Activated CD8-positive, alpha-beta T cell treated with anti-CD3 and anti-CD28 coated beads for 36 hours (primary cell): ENCODE measurements at places on chromosomes 2 and 18. TPM values are rescaled to one million over a fixed set of nuclear protein-coding genes. Genes with fewer than 3 reads are reported as not detected.

GRCh38 chr2:3349211-3349693 lies 28.4 kb downstream of the EIPR1 start:
- DNase-seq = no peak
- H3K27me3 ChIP-seq = no peaks in the 10 kb centered on the region
- H3K4me3 ChIP-seq = no peak overlapping the region
- H3K36me3 ChIP-seq = peaks cover 62% of the 10 kb centered on the region
- H3K4me1 ChIP-seq = no peaks in the 10 kb centered on the region

DSG1 gene
- total RNA-seq = not detected

- no peaks in the 10 kb centered on the region for H3K27me3 ChIP-seq
- H3K4me1 ChIP-seq = no peaks in the 10 kb centered on the region
- no peak overlapping the region for H3K27ac ChIP-seq
- DNase-seq = no peak
- no peak overlapping the region for H3K4me3 ChIP-seq
- H3K36me3 ChIP-seq = no peaks in the 10 kb centered on the region
Measured at GRCh38 chr18:35444636-35445035, 53.1 kb downstream of the INO80C start.

DNA sequence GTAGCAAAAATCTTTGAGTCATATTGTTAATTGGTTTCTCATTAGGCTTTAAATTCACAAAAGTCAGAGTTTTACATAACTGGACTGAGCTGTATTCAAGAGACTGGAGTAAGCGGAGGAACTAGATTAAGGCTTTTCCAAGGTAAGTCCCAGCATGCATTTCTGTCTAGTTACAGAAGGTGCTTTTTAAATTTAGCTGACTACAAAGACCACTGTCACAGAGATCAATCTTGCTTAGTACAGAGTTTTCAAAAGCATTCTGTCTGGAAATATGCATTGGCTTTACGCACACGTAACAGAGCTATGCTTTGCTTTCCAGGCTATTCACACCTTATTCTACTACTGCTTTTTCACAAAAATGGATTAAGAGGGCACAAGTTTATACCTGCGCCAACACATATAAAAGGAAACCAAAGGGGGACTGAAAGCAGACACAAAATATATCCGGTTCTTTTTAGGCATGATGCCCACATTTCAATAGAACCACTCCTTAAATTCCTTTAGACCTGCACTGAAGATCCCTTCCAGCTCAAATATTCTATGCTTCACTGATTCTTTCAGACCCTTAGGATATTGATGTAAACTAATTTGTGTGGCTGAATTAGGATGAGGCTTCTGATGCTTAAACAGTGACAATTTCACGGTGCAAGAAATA lies 560.7 kb upstream of the CRIM1 start:
- peaks cover 2% of the 10 kb centered on the region for H3K27me3 ChIP-seq
- no peaks in the 10 kb centered on the region for H3K4me1 ChIP-seq
- no peak overlapping the region for H3K27ac ChIP-seq
- DNase-seq = no peak
- no peak overlapping the region for H3K4me3 ChIP-seq

GRCh38 chr18:76428396-76429261 lies 66.4 kb downstream of the ZNF516 start:
- peaks cover 14% of the 10 kb centered on the region for H3K4me1 ChIP-seq
- no peak for DNase-seq
- H3K27me3 ChIP-seq = no peaks in the 10 kb centered on the region
- H3K4me3 ChIP-seq = no peak overlapping the region
- H3K36me3 ChIP-seq = no peaks in the 10 kb centered on the region

NYAP2 gene
- not detected for total RNA-seq

DNA sequence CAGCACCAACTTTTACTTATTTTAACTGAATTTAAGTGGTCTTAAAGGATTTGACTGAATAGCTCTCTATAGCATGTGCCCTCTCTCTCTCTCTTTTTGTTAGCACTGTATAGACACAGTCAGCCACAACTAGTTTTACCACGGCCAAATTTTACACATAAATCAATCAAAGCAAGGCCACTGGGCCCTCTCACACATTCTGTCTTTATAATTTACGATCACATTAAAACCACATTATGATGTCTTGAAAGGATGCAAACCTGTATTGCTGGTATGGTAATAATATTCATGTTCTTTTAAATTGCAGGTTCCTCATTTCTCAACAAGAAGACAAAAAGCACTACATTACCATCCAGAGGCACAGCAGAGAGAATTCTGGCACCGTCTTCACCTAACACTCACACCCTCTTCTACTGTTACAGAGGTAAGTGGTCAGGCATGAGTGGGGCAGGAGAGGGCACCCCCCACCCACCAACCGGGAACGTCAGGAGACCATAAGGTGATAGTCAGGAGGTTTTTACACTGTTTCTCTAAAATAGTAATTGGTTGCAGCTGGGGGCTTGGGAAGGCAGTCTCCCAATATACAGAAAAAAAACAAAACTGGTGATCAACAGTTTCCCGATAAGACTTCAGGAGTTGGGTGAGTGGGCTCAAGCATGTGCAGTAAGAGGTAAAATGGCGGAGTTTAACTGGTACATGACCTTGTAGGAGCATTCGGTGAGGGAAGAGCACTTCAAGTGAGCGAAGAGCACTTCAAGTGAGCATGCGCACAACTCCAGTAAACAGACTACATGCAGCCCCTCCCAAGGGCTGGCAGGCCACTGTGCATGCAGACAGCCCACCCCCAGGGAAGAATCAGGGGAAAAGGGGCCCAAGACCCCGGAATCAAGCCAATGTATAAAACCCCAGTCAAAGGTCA lies 296.7 kb downstream of the PIEZO2 start:
- H3K36me3 ChIP-seq = no peaks in the 10 kb centered on the region
- no peak overlapping the region for H3K27ac ChIP-seq
- H3K4me1 ChIP-seq = no peaks in the 10 kb centered on the region
- no peak overlapping the region for H3K4me3 ChIP-seq

TGIF1 gene
- total RNA-seq = 34.5 TPM

CCDC195 gene
- total RNA-seq = not detected

DNA sequence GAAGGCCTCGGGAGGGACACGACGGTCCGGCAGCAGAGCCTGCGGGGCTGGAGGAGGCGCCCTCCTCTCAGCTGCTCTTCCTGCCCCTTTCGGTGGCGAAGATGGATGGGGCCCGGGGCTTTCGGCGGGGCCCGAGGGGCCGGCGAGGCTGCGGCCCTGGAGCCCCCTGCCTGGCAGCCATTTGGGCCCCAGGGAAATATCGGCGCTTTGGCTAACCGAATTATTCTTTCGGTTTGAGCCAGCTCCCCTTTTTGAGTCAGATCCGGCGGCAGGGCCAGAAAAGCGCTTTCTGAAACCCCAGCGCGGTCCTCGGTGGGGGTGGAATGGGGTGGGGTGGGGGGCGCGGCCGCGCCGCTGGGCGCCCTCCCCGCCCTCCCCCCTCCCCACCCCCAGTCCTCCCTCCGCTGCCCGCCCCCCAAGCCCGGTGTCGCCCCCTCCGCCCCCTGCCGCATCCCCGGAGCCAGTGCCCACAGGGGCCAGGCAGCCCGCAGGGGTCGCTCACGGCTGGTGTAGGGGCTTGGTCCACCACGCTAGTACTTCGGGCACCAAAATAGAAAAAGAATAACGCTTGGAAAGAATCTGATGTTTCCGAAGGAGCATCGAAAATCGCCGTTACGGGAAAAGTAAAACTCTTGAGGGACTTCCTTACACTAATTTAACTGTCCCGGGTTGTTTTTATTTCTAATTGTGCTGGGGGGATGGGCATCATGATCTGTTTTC lies 9.1 kb upstream of the ARID5A start:
- no peaks in the 10 kb centered on the region for H3K36me3 ChIP-seq
- DNase-seq = peak; percentile 87
- H3K4me1 ChIP-seq = peaks cover 76% of the 10 kb centered on the region
- H3K27me3 ChIP-seq = no peaks in the 10 kb centered on the region

GRCh38 chr18:79890674-79891073 lies 60.8 kb downstream of the SLC66A2 start:
- peaks cover 2% of the 10 kb centered on the region for H3K36me3 ChIP-seq
- no peak overlapping the region for H3K4me3 ChIP-seq

DNA sequence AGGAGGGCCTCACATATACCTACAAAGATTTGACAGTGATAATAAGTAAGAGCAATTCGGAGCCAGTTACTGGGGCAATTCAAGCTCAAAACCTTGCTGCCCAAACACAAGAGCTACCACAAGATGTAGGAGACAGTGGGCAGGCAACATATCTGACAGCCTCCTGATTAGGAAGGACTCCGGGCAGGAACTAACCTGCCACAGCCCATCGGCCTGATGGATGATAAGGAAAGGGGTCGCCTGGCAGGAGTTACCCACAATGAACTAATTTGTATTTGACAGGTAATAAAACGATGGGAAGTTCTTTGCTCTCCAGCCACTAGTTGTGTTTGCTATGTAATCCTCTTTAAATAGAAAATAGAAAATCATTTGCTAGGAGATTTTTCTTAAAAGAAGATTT lies 100.2 kb downstream of the ARHGAP15 start:
- DNase-seq = no peak
- no peaks in the 10 kb centered on the region for H3K27me3 ChIP-seq
- no peak overlapping the region for H3K27ac ChIP-seq
- peaks cover 32% of the 10 kb centered on the region for H3K4me1 ChIP-seq
- peaks cover 48% of the 10 kb centered on the region for H3K36me3 ChIP-seq

DNA sequence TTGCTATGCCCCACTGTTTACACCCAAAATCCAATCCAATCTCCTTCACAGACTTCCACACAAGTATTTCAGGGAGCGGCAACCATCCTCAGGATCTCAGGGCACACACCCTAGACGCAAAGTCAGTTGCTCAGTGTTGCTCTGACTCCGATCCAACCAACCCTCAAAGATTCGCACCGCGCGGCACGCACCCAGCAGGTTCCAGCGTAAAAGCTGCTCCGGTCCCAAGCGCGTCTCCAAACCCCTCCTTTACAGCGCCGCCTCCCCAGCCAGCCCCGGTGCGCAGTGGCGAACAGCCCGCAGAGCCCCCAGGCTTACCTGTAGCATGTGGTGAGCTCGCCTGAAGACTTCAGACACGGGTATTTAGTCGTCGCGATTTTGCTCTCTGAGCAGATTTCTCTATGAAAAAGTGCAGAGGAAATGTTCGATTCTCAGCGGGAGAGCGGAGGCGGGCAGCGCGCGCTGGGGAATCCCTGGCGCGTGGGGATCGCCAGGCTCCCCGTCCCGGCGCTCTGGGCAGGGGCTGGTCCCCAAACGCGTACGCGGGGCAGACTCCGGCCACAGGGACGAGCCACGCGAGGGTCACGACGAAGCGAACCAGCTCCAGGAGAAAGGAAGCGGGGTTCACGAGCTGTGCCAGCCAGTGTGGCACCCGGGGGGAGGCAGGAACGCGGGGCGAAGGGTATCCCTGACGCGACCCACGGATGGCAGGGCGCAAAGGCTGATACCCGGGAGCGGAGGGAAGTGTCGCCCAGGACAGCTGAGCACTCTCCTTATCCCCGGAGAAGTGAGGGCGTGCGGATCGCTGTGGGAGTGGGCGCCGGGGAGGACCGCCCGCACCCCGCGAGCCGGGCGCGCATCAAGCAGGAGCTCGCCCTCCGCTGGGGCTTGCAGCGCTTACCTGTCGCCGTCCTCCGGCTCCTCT lies 650 bp downstream of the CCBE1 start:
- DNase-seq = peak; percentile 10
- no peak overlapping the region for H3K27ac ChIP-seq
- peaks cover 8% of the 10 kb centered on the region for H3K4me1 ChIP-seq
- no peak overlapping the region for H3K4me3 ChIP-seq

DYNC2LI1 gene
- 6.9 TPM for total RNA-seq

RANBP2 gene
- total RNA-seq = 69.6 TPM

DNA sequence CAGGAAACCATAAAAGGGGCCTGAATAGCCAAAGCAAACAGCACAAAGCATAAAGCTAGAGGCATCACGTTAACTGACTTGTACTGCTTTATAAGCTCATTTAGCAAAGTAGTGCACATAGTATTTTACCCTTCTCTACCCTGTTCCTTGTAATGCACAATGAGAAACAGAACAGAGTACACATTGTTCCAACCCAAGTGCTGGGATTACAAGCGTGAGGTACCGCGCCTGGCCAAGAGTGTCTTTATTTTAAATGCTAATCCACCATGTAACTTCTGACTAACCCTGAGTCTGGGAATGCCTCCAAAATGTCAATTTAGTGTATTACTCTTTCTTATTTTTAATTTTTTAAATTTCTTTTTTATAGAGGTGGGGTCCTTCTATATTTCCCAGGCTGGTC lies 46.4 kb upstream of the STON1 start:
- H3K4me1 ChIP-seq = no peaks in the 10 kb centered on the region
- DNase-seq = no peak
- no peaks in the 10 kb centered on the region for H3K27me3 ChIP-seq
- H3K4me3 ChIP-seq = no peak overlapping the region
- no peak overlapping the region for H3K27ac ChIP-seq
- H3K36me3 ChIP-seq = peaks cover 43% of the 10 kb centered on the region

CHRND gene
- total RNA-seq = not detected

DNA sequence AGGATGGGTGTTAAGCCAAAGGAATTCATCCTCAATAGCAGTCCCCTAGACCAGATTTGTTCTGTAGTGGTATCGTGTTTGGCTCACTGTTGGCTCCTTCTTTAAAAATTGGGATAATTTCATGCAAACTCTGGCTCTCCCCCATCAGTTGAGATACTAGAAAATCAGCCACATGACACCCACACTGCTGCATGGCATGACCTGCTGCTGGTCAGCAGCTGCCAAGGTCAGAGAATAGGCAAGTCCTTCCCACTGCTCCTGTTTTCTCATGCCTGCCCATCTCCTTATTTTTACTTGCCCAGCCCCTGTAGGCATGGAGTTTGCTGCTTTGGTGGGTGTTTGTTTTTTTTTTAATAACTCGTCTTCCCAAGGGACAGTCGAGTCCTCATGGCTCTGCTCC lies 1.0 kb upstream of the SNRNP200 start:
- peaks cover 43% of the 10 kb centered on the region for H3K36me3 ChIP-seq
- H3K4me1 ChIP-seq = peaks cover 42% of the 10 kb centered on the region
- peak overlapping the region; percentile 99 for H3K27ac ChIP-seq
- peak overlapping the region; percentile 100 for H3K4me3 ChIP-seq
- DNase-seq = no peak

DNA sequence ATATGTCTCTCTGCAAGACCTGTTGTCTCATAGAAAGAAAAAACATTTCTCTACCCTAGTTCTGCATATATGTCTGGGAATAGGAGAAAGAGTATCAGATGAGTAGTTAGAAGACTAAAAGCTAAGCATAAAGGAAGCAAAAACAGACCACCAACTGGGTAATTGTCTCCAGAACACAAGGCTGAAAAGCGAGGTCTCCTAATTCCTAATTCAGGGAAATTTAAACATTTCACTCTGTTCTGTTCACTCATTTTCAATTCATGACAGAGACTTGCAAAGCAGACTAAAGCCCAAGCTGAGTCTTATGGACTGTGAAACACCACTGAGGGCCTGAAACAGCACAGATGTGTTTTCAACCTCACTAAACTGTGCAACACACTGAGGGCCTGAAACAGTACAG lies 224.4 kb upstream of the TMEM200C start:
- no peak overlapping the region for H3K4me3 ChIP-seq
- H3K27ac ChIP-seq = no peak overlapping the region
- H3K36me3 ChIP-seq = no peaks in the 10 kb centered on the region
- H3K27me3 ChIP-seq = no peaks in the 10 kb centered on the region
- no peaks in the 10 kb centered on the region for H3K4me1 ChIP-seq
- no peak for DNase-seq

- H3K36me3 ChIP-seq = no peaks in the 10 kb centered on the region
- H3K27ac ChIP-seq = no peak overlapping the region
- DNase-seq = no peak
- peaks cover 1% of the 10 kb centered on the region for H3K27me3 ChIP-seq
- no peak overlapping the region for H3K4me3 ChIP-seq
Measured at GRCh38 chr2:110991911-110992310, 128.8 kb upstream of the BCL2L11 start.
